GM18507 (cell line): ENCODE measurements at places on chromosomes 4 and X.

DNA sequence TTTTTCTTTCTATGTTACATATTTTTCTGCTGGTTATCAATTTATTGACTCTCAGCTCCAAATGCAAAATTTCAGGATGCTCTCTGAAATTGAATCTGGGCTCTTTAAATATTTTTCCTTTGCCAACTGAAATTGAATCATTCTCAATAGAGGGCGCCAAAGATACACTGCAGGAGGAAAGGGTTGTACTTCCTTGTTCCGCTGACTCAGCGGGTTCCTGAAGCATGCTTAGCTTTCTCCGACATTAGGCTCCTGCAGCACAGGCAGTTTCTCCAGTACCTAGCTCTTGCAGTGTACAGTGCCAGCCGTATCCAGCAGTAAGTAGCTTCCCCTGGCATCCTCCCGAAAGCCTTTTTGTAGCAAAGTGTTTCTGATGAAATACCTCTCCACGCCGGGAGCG is 28.8 kb upstream of the CFAP47 start:
- no peak for DNase-seq

- DNase-seq: no peak
Observed at GRCh38 chrX:65601530-65602220, 65.8 kb upstream of the MSN start.

- DNase-seq: no peak
Observed at GRCh38 chr4:53695540-53696463, 104.5 kb upstream of the LNX1 start.

GRCh38 chr4:176300565-176300964 is 19.2 kb upstream of the SPCS3 start:
- DNase-seq: no peak

DNA sequence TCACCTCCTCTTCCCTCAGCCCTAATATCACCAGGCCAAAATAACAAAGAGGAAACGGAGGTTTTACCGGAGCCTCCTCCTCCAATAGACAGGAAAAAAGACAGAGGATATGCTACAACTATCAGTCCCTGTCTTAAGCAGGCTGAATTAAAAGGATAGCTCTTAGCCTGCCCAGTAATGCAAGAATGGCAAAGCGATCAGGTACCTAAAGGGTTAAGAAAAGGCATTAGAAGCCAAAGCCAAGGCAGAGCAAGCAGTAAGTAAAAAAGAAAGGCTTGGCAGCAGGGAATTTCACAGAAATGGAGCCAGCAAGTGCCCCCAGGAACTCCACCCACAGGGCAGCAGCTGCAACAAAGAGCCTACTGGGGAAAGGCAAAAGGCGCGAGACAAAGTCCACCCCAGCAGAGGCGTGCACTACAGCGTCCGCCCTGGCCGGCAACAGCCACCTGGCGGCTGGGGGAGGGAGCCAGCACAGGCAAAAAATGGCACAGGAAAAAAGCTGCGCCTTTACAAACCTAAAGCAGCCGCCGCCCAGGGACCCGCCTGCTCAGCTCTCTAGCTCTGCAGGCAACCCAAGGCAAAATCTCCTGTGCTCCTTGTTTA is 220.6 kb upstream of the ZC4H2 start:
- DNase-seq: no peak

DNA sequence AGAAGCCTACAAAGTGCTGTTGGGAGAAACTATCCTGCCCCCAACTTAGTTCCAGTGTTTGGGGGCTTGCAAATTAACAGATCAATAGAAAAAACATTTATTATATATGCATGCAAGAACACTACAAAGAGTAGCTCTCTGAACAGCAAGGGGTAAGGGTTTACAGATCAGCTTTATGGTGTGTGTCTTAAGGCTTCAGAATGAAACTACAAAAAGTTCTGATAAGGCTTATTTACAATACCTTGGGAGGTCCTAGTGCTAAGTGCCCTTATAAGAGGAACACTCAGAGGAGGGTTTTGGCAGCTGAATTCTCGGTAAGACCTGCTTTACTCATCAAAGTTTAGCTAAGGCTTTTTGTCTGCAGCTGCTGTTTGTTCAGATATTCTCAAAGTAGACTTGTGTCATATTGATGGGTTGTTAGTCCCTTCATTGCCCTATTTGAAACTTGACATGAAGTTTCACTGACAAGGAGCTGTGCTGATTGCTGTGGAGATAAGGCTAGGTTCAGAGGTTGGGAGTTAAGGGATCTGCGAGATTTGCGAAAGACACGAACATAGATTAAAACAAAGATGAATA is 7.7 kb downstream of the ERVMER34-1 start:
- no peak for DNase-seq

DNA sequence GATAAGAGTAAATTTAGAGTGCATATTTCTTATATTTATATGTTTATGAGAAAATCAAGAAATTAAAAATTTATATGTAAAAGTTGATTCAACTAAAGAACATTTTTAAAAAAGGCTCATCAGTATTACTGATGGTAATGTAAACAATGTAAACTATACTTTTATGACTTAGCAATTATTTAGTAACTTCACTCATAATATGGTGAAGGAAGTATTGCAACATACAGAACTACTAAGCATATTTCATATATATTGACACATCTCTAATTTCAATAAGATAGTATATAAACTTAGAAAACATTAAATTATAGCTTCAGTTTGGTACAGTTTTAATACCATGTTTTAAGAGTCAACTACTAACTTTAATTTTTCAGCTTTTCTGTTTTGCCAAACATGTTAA is 512.8 kb upstream of the PCDH7 start:
- DNase-seq: no peak

GRCh38 chr4:113958766-113959538 is 20.5 kb downstream of the ARSJ start:
- no peak for DNase-seq

- DNase-seq: no peak
Observed at GRCh38 chr4:5992171-5992827, 25.9 kb downstream of the C4orf50 start.

DNA sequence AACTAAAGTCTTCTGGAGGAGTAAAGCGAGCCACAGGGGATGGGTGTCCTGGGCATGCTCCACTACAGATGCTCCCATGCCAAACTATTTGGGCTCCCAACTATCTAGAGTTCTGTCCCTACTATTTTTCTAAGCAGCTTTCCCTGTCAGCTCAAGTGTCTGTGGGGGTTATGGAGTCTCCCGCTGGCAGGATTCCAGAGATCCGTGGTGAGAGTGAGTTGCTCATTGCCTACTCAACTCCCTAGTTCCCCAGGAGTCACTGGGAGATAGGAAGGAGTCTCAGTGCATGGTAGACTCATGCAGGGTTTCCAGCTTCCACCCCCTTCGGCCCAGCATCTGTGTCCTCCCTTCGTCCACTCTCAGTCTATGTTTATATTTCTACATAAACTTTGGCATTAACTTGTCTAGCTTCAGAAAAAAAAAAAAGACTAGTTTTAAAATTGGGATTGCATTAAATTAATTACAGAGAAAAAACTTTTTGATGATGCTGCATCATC is 55.1 kb upstream of the INPP4B start:
- DNase-seq: no peak

DNA sequence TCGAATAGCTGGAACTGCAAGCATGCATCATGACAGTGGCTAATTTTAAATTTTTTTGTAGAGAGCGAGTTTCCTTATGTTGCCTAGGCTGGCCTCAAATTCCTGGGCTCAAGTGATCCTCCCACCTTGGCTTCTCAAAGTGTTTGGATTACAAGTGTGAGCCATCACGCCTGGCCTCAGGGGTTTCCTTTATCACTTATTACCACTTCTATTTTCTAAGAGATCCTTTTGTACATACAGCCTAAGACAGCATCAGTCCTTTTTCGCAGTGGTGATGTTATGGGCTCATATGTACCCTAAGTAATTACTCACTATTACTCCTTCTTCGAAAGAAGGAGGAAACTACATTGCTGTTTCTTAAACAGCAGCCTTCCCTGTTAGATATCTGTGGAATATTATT is 54.1 kb upstream of the CDKN2AIP start:
- no peak for DNase-seq

- DNase-seq: no peak
Observed at GRCh38 chrX:24767557-24767956, 73.8 kb downstream of the POLA1 start.

- DNase-seq: no peak
Observed at GRCh38 chrX:13835825-13836224, 18.9 kb upstream of the GPM6B start.

DNA sequence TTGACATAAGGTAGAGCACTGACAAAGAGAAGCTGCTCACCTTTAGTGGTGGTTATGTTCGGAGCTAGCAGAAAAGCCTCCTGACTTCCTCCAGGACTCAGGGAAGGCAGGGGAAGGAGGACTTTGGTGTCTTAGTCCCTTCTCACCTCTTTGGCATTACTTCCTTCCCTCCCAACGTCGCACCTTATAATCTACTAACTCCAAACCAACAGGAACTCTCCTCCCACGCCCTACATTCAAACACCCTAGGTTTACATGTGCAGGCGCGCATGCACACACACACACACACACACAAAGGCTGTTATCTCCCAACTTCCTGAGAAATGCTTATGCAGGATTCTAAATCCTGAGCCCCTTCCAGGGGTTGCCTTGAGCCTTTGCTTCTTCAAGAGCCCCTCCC is 157.7 kb upstream of the STS start:
- DNase-seq: no peak

GRCh38 chr4:38673130-38673978 is 9.4 kb downstream of the KLF3 start:
- no peak for DNase-seq

DNA sequence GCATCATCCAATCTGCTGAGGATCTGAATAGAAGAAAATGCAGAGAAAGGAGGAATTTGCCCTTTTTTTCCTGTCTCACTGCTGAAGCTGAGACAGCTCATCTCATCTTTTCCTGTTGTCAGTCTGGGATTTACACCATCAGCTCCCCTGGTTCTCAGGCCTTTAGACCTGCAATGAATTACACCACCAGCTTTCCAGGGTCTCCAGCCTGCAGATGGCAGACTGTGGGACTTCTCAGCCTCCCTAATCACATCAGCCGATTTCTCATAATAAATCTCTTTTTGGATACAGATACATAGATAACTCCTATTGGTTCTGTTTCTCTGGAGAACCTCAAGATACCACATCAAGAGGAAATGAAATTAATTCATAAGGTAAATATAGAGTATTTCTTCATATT is 134.6 kb upstream of the MAB21L2 start:
- DNase-seq: no peak

DNA sequence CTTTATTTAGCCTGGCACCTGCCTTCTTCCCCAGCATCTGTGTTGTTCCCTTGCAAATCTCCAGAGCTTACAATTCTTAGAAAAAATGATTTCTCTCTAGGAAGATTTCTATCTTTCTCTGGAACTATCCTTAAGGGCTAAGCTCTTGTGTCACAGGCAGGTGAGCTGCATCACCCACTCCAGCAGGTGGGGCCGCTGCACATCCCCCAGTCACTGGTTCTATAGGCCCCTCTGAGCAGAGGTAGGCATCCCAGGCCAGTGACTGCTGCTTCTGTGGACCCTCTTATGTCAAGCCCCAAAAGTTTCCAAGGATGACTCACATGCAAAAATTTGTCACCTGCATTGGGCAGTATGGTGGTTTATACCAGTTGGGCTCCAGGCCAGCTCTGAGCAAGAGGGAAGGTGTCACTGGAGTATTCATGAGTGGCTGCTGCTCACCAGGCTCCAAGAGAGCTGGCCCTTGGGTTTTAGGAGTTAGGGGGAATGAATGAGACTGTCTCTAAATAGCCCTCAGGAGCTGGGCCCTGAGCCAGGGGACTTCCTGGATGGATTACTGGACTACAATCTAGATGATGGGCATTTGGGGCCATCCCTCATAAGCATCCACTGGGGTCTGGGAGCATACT is 208.1 kb upstream of the EOLA2 start:
- no peak for DNase-seq

DNA sequence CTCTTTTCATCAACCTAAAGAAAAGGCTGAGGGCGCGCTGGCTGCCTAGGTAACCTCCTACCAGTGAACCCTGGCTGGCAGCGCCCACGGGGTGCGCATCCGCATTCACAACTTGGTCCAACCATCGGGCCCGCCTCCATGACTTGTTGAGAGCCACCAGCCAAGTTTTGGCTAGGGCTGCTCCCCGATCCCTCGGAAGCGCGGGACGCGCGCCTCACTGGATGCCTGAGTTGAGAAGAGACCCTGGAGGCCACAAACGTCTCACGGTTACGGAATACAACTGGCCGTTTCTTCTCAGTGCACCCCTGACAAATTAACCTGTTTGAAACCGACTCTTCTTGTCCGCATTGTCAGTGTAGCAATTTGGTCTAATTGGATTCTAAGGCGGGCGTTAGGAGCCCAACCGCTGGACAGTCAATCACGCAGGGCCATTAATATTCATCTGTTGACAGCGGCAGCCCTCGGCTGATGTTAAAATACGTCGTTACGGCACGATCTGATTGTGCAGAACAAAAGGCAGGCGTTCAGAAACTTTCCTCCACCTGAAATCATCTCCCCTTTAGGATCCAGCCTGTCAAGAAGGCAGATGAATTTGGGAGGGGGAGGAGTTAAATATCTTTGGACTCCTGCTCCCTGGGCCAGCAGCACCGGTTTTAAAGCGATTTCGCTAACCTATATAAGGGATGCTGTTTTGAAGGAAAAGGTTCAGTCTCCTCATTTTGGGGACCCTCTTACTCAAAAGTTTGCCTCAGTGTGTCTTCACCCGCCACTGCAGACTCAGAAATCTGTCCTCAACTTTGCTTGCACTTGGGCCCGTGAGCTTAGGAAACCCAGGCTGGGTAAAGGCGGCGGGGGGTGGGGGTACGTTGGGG is 1.2 kb downstream of the GPC3 start:
- DNase-seq: no peak

- DNase-seq: no peak
Observed at GRCh38 chrX:29666366-29666765, 549.0 kb upstream of the MAGEB2 start.

GRCh38 chr4:182142176-182143085 is 100.8 kb upstream of the TENM3 start:
- DNase-seq: no peak

GRCh38 chr4:44845993-44846392 is 119.6 kb upstream of the GNPDA2 start:
- DNase-seq: no peak

DNA sequence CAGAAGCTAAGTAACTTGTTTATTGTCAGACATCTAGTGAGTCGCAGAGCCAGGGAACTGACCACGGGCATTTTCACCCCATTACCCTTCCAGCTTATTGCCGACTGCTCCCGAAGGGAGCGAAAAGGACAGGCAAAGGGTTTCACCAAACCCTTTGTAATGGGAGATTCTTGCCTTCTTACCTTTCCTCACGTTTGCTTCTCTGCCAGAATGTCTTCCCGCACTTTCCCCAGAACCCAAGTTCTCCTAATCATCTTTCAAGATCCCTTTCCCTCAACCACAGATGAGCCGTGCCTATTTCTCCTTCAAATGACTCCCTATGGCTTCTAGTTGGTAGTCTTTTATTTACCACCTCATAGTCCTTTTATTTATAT is 520 bp upstream of the SRP72 start:
- no peak for DNase-seq

DNA sequence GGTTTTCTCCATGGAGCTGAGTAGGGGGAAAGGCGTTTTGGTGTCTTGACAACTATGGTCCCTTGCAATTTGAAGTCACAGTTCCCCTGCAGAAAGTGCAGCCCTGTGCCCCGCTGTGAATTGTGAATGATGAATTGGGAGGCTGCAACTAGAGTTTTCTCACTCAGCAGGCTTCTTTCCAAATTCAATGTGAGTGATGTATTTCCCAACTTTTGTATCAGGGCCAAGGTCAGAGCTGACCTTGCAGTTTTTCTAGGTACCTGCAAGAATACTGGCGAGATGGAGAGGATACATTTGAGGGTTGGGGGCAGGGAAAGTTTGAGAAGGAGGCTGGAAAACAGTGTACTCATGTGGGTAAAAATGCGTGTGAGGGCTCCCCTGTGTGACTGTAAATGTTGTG is 11.7 kb downstream of the PHEX start:
- DNase-seq: no peak

- DNase-seq: no peak
Observed at GRCh38 chrX:138946926-138947325, 235.4 kb upstream of the FGF13 start.
